ENCODE measurements at places on chromosomes 2 and 18.

DNA sequence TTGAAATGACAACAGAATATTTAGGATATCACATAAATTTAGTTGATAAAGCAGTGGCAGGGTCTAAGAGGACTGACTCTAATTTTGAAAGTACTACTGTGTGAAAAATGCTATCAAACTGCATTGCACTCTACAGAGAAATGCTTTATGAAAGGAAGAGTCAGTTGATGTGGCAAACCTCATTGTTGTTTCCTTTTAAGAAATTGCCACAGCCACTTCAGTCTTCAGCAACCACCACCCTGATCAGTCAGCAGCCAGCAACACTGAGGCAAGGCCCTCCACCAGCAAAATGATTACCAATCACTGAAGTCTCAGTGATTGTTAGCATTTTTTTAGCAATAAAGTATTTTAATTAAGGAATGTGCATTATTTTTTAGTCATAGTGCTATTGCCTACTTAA is 488.7 kb upstream of the SLC39A10 start:
- DNase-seq, result no peak

DNA sequence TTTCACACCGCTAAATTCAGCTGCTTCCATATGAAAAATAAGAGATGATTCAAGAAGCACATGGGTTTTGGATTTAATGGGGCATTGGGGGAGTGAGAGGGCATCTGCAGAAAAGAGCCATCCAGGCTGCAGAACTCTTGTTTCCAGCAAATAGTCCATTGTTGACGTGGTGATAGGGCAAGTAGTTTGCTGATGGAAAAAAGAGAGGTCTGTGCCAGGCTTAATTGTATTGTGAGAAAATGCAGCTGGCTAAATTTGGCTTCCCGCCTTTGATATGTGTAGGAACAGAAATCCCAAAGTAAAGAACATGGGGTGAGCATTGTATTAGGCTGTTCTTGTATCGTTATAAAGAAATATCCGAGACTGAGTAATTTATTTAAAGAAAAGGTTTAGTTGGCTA is 199.5 kb downstream of the SETBP1 start:
- DNase-seq, result no peak

GRCh38 chr2:234587341-234588053 is 90.6 kb upstream of the ARL4C start:
- no peak for DNase-seq

GRCh38 chr18:46243095-46243494 is 138.9 kb downstream of the HAUS1 start:
- DNase-seq, result peak; percentile 21

- no peak for DNase-seq
Observed at GRCh38 chr2:240166191-240166590, 25.7 kb upstream of the OTOS start.

DNA sequence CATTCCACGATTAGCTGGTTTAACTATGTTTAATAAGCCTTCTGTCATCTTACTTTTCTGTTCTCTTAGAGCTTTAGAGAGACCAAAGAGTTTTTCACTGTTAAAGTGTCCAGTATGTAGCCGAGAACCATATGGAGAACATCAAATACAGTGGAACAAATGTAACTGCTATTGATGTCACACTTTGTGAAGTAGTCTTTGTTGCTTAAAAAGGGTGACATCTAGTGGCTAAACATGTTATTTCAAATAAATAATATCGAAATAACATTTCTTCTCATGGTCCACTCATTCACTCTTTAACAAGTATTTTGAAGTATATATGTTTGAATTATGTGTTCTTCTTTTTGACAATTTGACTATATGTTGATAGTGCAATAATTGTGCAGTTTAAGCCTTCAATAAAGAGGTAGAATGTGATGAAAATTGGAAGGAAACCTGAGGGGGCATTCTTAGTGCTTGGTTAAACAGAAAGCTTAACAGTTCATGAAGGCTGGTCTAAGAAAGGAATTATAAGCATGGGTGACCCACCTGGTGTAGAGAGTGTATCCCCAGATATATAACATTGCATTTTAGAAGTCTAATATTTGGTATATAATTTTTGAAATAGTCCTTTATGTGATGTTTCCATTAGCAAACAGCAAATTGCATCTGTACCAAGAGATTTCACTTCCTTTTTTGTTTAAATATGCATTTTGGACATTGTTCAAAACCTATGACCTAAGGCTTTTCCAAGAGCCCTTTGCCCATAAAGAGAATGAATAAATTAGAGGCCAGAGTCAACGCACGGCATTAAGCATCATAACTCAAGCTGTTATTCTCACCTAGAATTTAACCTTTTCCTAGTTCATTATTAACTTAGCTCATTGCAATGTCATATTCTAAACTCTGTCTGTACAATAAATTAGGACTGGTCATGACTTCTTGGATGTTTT is 112.1 kb downstream of the KYNU start:
- DNase-seq, result peak; percentile 30

DNA sequence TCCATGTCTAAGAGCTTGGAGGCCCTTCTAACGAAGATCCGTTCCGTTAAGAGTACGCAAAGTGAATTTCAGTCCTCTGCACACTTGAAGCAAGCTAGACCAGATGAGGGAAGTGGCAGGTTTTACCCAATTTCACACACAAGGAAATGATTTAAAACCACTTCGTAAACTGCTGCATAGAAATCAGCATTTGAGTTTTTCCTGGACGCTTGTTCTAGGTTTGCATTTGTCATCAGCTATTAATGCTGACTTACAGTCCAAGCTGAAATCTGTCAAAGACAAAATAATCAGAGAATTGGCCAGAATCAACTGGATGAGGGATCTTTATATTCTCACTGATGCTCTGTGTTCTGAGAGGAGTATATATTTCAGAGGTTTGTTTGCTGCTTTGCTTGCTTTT is 117.6 kb upstream of the RASGRP3 start:
- no peak for DNase-seq

- no peak for DNase-seq
Observed at GRCh38 chr2:46634905-46635304, 155.5 kb downstream of the TMEM247 start.

- DNase-seq, result no peak
Observed at GRCh38 chr2:241149675-241149924, 328 bp upstream of the PASK start.

GRCh38 chr18:48831113-48831759 is 119.5 kb downstream of the SMAD7 start:
- DNase-seq, result no peak

GRCh38 chr2:26720322-26721114 is 28.0 kb downstream of the KCNK3 start:
- peak; percentile 54 for DNase-seq

- DNase-seq, result no peak
Observed at GRCh38 chr18:36762074-36762473, 66.7 kb downstream of the TPGS2 start.

DNA sequence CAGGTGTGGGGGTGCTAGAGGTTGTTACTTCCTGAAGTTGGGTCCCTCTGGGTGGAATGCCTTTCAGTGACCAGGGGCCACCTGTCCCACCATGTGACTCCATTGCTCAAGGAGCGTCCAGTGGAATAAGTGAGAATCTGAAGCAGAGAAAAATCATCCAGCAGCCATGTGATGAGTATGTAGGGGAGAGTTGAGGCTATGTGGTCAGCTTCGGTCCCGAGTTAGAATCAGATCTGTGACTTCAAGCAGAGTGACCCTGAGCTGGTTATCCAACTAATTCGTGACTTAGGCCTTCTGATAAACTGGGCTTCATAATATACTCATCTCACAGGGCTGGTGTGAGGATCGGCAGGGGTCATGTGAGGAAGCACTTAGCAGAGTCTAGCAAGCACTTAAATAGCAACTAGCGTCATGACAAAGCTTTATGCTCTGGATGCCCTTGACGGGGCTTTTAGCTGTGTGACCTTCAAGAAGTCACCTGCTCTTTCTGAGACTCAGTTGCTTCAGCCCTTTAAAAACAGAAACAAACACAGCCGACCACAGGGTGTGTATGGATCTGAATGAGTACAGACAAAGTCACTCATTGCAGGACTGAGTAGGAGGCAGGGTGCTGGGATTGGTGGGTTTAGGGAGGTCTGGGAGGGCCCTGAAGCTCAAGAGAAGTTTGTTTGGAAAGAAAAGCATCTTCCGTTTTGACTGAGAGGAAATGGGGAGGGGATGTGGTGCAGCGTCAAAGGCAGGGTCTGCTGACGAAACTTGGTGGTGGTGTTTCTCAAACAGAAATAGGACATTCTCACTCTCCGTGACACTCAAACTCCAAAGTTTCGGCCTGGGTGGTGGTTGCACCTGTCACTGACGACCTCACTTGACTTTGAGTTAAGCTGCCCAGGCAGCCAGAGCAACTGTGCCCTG is 264.0 kb upstream of the CXCR4 start:
- no peak for DNase-seq

DNA sequence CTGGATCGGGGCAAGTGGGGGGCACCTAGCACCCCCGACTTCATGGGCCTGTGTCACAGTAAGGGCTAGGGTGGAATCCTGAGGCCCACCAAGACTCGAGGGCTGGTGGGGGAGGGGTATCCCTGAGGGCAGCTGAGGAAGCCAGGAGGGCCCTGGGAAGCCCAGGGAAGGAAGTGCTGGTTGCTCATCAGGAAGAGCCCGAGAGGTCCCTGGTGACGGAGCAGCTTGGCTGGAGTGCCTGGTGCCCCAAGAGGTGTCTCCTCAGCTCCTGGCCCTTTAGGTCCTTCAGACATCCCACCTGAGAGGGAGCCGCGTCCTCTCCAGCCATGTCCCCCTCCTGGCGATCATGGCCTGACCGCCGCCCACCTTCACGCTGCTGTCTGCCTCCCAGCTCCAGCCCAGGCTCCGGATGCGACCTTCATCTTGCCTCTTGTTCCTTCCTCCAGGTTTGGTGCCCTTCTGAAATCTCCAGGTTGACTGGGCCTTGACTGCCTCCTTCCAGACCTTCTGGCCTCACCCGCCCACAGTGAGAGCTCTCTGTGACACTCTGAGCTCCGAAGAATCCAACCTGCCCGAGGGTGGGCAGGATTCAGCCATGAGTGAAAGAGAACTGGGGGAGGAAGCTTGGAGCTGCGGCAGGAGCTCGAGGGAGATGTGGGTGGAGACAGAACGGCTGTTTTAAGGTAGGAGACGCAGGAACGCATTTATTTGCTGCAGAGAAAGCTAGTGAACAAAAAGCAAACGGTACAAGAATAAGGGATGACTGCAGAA is 42.7 kb upstream of the SEMA4C start:
- no peak for DNase-seq

- no peak for DNase-seq
Observed at GRCh38 chr2:235390816-235391194, 103.0 kb upstream of the AGAP1 start.

DNA sequence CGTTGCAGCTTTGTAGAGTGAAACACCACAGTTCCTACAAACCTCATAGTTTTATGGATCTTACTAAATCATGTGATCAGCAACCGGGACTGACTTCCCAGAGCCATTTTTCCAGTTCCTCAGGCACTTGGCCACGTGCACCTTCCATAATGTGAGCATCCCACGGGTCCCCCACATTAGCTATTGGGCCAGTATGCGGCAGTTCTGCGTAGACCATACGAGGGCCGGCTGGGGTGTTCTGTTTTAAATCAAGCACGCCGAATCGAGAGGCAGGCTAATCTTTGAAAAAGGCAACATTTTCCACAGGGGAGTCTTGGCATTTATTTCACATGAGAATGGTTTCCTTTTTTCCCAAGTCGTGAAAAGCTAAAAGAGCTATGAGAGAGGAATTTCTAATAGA is 135.6 kb upstream of the CCDC195 start:
- no peak for DNase-seq

GRCh38 chr2:207091928-207092327 is 73.8 kb downstream of the KLF7 start:
- DNase-seq, result no peak

GRCh38 chr2:28390241-28390745 is 2.4 kb upstream of the FOSL2 start:
- peak; percentile 83 for DNase-seq

GRCh38 chr2:18380321-18380720 is 180.1 kb downstream of the RDH14 start:
- no peak for DNase-seq

DNA sequence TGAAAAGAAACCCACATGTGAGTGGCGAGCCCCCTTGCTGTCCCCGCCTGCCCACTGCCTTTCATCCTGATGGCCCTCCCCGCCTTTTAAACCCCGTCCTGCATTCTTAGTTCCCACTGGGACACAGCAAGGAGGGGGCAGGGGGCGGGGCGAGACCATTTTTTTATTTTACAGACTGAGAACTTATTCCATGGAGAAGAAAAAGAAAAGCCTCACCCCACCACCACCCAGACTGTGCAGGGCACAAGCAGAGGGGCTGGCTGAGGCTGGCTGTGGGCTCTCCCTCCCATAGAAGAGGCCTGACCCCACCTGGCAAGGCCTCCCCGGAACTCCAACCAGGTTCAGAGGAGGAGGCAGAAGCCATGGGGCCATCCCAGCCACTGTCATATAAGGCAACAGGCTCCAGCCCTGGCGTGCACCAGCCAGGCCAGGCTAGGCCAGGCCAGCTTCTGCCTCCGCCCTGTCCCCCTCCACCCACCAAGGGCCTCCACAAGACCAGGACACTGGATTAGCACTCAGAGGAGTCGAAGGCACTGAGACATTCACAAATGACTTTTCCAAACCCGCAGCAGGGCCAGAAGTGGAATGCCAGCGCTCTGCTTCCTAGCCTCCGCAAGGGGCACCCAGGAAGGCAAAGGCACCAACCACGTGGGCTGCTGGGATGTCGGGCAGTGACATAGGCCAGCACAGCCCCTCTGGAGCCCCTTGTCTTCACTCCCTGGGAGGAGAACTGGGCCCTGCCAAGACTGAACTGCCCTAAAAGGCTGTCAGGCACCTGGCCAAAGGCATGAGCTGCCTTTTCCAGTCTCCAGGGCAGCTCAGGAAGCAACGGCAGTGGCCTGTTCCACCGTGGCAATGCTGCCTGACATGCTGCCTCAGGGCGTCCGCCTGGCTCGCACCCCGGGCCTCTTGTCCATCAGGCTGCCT is 37.5 kb upstream of the SEMA4C start:
- DNase-seq, result peak; percentile 16

- DNase-seq, result peak; percentile 28
Observed at GRCh38 chr2:199458009-199458805, 468 bp upstream of the SATB2 start.

DNA sequence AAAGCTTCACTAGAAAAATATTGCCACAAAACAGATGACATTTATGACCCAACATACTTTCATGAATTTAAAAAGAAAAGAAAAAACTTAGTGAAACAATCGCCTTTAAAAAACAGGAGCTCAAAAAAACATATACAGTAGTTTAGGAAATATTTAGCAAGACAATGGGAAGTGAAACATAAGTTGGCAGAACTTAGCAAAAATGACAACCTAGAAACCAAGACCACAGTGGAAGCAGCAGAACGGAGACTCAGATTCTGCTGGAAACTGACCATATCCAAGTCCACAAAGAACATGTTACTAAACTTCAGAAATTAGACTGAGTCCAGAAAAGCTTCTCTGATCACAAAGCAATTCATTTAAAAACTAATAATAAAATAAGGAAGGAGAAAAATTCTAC is 41.8 kb upstream of the CTAGE1 start:
- no peak for DNase-seq

- DNase-seq, result peak; percentile 68
Observed at GRCh38 chr2:98909317-98910211, 26.5 kb downstream of the CRACDL start.

DNA sequence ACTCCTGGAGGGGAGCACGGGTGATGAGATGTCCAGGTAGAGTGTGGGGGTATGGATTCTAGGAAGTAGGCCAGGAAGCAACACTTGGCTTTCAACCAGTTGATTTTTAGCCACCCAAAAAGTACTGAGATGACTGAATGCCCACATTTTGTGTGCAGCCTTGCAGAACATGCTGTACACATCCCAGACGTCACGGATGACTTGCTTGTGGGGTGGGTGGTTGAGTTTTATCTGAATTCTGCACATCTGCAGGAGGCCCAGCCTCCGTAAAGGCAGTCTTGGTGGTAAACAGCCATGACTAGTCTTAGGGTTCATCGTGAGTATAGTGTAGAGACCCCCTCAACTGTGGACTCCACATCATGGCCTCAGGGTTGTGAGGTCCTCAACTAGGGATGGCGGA is 53.3 kb upstream of the CCDC195 start:
- no peak for DNase-seq

Data from HFFc6 (cell line).